ENCODE measurements at places on chromosomes 4 and X. TPM values are rescaled to one million over a fixed set of nuclear protein-coding genes. Genes with fewer than 3 reads are reported as not detected.
A peak's percentile ranks its signal among the peaks of the same experiment; 100 is the strongest.

Gene RHOXF1
- polyA plus RNA-seq, result not detected

Gene ARHGAP6
- polyA plus RNA-seq, result 10.8 TPM

Gene MAGEA4
- polyA plus RNA-seq, result not detected

Gene VCX3A
- not detected for polyA plus RNA-seq

Gene ZNF827
- 24.0 TPM for polyA plus RNA-seq

Gene FAM9C
- polyA plus RNA-seq, result 0.08 TPM

Gene HAND2
- polyA plus RNA-seq, result 0.67 TPM

Gene MAB21L2
- 1.9 TPM for polyA plus RNA-seq

DNA sequence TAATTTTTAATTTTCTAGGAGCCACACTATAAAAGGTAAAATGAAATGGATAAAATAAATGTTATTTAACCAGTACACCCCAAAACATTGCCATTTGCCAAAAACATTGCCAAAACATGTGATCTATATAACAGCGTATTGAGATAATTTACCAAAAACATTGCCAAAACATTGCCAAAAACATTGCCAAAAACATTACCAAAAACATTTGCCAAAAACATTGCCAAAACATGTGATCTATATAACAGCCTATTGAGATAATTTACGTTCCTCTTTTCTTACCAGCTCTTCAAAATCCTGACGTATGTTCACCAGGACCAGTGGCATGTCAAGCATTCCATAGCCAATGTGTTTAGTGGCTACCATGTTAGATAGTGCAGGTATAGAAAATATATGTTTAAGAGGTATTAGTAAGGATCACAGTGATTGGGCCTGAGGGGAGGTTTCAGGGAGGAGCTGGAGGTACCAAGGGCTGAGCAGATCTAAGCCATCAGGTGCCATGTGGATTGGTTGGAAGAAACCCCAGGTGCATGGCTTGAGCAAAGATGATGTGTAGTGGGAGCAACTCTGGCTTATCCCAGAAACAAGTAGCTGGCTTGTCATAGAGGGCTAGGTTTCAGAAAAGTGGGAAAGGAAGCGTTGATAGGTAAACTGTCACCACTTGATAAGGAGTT lies 42.6 kb downstream of the RAPGEF2 start:
- DNase-seq, result no peak

GRCh38 chr4:3387943-3388361 lies 53.8 kb upstream of the HGFAC start:
- peak; percentile 43 for DNase-seq

DNA sequence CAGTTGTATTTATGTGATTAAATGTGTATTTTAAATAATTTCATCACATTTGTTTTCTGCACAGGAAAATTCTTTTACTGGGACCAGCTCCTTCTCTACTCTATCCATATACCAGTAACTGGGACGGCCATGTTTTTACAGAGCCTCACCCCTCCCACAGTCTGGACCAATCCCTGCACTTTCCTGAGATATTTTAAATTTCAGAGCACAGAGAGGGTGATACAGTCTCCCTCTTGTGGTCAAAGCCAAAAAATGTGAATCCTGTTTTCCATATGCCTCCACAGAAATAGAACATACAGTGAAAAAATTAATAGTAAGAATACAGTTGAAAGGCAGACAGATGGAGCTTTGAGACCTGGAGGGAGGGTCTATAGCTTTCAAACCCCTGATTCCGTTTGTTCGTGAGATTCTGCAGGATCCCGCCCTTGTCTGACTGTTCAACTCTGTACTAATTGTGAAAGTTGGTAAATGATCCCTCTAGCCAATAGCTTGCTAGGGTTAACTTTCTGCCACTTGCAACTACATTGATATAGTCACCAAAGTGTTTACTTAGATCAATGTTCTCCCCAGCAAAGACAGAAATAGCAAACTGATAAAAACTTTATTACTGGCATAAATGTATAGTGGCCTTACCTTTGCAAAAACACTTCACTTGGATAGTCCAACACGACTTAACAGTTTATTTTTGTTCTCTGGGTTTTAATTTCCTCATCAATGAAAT lies 172.2 kb downstream of the PPARGC1A start:
- DNase-seq, result no peak

- no peak for DNase-seq
These were observed 164.2 kb upstream of the PITX2 start for GRCh38 chr4:110787109-110787508.

- no peak for DNase-seq
These were observed 179.0 kb downstream of the SPCS3 start for GRCh38 chr4:176498617-176499256.

DNA sequence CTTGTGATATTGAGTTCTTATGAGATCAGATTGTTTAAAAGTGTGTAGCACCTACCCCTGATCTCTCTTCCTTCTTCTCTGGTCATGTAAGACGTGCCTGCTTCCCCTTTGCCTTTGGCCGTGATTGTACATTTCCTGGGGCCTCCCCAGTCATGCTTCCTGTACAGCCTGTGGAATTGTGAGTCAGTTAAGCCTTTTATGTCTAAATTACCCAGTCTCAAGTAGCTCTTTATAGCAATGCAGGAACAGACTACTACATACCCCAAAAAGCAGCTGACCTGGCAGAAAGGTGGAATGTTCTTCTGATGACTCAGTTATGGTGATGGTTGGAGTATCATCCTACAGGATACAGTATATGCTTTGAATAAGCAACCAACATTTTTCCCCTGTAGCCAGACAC lies 11.4 kb upstream of the MCUB start:
- peak; percentile 9 for DNase-seq

DNA sequence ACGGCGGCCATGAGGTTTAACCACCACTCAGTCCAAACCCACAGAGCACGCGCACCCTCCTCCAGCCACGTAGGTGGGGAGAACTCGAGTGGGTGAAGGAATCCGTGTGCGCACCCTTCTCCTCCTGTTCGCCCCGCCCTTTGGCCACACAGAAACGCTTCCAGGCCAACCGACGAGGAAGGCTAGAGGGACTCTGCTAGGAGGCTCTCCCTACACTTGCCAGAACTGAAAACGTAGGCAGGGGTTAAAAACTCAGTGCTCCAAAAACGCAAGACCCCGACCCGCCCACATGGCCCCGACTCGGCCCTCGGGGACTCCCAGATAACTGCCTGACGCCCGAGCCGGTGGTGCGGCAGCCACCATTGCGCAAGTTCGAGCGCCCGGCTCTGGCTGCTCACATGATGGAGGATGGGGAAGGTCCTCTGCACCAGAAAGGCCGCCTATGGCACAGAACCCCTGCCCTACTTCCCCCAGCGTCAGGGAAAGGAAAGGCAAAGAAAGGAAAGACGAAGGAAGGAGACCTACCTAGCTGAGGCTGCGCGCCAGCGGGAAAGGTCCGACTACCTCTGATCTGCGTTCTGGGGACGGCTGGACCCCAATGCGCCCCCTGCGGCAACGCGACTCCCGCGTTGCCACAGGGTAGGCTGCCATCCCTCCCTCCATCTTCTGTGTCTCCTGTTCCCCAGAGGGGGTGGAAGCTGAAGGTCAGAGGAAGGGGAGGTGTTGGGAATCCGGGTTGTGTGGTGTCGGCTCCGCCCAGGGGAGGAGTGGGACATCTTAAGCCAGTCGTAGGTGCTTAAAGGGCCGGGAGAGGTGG lies 201.9 kb upstream of the AGTR2 start:
- peak; percentile 70 for DNase-seq

DNA sequence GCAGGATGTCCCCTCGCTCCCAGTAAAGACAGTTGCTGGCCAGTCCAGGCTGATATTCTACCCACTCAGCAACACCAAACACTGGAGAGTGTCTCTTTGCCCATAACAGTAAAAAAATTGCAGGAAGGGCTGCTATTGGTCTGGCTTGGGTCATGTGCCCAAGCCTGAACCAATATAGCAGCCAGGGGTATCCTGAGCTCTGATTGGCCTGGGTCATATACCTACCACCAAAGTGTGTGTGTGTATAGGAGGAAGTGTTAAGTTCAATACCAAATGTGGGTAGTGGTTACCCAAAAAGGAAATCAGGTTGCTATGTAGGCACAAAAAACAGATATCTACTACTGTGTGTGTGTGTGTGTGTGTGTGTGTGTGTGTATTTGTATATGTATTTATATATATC lies 373.2 kb downstream of the BCOR start:
- no peak for DNase-seq

GRCh38 chrX:66634272-66634671 lies 4.6 kb downstream of the EDA2R start:
- DNase-seq, result no peak

Measured in muscle of back (tissue), 13 donors.